ENCODE measurements at places on chromosomes 3 and 15. TPM values are rescaled to one million over a fixed set of nuclear protein-coding genes. Genes with fewer than 3 reads are reported as not detected.
A peak's percentile ranks its signal among the peaks of the same experiment; 100 is the strongest.

DNA sequence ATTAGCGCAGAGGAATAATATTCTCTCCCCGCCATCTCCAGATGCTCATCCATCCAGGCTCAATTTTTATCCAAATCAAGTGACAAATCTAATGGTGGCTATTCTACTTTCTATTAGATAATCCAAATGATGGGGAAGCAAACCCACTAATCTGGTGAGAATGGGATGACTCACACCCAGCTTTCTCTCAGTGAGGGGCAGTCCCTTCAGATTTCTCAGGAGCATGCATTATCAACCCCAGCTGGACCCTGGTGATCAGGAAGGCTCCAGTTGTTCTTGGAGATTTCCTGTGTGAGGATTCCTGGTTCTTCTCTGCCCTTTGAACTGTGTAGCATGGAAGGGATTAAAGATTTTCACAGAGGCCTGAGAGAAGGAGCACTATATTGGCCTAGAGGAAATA is 358.0 kb downstream of the WDR72 start:
- no peak for DNase-seq
- no peak overlapping the region for H3K4me3 ChIP-seq
- H3K4me1 ChIP-seq = no peaks in the 10 kb centered on the region
- no peak overlapping the region for H3K27ac ChIP-seq

DCLK3 gene
- total RNA-seq = not detected

DNA sequence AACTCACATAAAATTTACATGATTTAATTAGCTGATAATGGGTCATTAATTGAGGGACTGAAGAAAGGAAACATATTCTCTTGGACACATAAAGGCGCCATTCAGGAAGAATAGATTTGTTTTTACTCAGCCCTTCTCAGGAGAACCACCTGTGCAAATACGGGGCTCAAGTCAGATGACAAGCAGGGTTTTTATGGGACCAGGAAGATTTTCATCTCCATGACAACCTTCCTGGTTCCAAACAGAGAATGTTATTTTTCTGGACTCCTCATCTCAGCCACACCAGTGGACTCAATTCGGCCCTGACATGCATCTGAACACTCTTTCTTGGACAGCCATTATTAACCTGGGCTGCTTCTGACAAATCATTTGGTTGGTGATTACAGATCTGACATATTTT is 120.5 kb downstream of the PDZRN3 start:
- no peaks in the 10 kb centered on the region for H3K36me3 ChIP-seq
- peak overlapping the region; percentile 67 for H3K27ac ChIP-seq
- H3K4me1 ChIP-seq = peaks cover 18% of the 10 kb centered on the region
- no peak for DNase-seq
- H3K27me3 ChIP-seq = no peaks in the 10 kb centered on the region
- H3K4me3 ChIP-seq = no peak overlapping the region

CCNB2 gene
- total RNA-seq = 15.1 TPM

FAM81A gene
- 0.52 TPM for total RNA-seq
